ENCODE measurements at places on chromosomes 7 and 10.
A peak's percentile ranks its signal among the peaks of the same experiment; 100 is the strongest.

DNA sequence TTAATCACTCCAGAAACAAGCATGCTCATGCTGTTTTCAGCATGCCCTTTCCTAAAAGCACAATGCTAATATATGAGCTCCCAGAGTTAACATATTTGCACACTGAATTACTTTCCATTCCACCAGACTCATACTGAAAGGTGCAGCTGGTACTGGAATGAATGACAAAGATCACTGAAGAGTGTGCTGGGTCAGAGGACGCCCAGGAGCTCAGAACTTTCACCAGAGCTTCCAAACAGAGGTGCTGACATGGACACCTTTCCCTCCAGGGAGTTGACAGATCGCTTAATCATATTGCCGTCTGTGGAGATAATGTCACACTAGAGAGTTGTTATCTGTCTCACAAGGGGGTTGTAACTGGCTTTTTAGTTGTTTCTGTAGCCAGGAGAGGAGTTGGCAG, 292.9 kb downstream of the LHFPL3 start:
- DNase-seq, result no peak

GRCh38 chr7:137904833-137905232, 58.1 kb upstream of the DGKI start:
- DNase-seq, result no peak

DNA sequence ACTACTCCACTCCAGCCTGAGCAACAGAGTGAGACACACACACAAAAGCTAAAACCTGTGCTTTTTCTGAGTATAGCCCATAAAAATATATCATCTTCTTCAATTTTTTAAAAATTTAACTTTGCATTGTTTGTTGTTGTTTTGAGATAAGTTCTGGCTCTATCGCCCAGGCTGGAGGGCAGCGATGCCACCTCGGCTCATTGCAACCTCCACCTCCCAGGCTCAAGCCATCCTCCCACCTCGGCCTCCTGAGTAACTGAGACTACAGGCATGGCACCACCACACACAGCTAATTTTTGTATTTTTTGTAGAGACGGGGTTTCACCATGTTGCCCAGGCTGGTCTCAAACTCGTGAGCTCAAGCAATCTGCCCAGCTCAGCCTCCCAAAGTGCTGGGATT, 14.3 kb upstream of the TLX1 start:
- DNase-seq, result no peak

DNA sequence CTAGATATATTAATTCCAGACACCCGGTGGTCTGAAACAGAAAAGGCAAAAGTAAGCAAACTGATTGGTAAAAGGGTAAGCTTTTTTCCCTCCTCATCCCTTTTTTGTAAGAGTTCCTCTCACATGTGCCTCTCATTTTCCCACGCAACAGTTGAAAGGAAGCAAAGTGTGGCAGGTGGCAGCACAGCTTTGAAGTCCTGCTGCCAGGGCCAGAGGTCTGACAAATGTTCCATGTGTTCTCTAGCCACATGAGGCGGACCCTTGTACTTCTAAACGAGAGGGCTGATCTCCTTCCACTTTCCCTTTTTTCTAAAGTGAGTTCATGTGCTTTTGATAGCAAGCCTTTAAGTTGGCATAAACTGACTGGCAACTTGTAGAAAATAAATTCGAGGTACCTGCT, 217.5 kb downstream of the POLR1F start:
- peak; percentile 45 for DNase-seq

- no peak for DNase-seq
Observed at GRCh38 chr10:24989867-24990266, 26.1 kb downstream of the ENKUR start.

GRCh38 chr7:131151034-131151433, 176.6 kb upstream of the MKLN1 start:
- no peak for DNase-seq

- no peak for DNase-seq
Observed at GRCh38 chr10:12844811-12845483, 156.6 kb downstream of the CCDC3 start.
